ENCODE measurements at places on chromosomes 5 and 9.

DNA sequence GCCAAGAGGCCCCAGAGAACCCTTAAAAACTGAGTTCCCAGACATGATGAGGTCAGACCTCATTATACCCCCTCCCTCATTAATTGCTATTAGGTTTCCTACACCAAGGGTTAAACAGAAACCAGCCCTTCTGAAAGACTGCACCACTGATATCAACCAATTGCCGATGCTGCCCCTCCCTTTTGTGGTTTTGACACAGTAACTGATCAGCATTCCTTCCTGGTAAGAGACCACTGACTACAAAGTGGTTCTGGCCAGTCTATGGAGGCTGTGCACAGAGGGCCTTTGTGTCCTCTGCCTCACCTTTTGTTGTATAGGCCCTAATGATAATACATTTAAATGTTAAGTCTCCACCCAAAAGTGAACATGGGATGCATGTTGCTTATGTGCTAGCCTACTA is 201.5 kb downstream of the FRMD3 start:
- DNase-seq = no peak

GRCh38 chr9:90807006-90807405 is 5.4 kb downstream of the SYK start:
- DNase-seq = no peak

DNA sequence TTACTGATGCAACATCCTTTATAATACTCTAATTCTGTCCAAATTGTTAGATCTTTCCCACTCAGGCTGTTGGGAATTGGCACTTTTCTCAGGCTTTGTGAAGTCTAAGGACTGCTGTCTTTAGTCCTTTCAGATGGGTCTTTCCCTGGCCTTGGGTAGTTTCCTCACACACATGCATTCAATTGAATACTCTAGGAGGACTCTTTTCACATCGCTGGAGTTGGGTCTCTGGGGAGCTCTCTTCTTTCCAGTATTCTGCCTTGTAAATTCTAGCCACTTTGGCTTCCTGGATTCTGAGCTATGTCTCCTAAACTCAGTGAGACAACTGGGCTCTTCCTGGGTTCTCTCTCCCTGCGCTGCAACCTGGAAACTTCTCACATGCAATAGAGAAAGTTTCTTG is 215.5 kb downstream of the SNX18 start:
- DNase-seq = no peak

DNA sequence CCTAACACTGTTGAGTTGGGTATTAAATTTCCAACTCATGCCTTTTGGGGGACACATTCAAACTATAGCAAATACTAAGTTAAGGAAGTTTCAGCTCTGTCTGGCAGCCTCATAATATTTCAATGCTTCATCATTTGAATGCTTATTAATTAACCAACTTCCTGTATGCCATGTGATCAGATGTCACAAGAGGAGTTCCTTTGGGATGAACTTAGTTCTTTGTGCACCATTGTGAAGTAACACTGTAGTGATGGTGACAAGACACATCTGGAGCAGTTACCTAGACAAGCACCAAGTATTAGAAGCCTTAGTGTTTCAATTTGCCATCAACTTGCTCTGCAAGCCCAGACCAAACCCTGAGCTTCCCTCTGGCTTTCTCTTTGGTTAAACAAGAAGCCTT is 90.7 kb upstream of the IL12B start:
- no peak for DNase-seq

GRCh38 chr5:107951309-107951708 is 280.6 kb upstream of the EFNA5 start:
- no peak for DNase-seq

DNA sequence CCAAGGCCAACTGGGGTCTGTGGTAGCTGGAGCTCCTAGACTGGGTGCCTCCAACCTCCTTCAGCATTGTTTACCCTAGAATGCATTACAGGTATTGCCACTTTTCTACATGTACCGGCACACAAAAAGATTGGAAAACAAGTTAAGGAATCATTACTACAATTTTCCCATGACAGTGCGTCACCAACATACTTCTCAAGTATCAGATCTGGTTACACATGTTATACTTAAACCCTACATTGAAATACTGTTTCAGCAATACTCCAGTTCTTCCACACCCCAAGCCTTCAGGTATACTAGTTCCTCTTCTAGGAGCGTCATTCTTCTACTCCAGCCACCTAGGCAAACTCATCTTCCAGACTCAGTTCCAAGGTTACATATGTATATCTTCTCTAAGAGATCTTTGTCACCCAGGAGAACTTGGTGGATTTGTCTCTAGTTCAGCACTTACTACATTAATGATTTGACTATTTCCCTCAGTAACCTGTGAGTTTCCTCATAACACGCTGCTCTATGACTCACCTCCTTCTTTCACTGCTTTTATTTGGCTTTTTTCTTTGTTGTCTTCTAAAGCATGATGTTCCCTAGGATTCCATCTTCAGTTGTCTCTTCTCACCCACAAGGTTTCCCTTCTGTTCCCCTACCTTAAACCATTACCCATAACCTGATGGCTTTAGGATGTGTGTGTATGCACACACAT is 217.0 kb downstream of the AP3B1 start:
- no peak for DNase-seq

GRCh38 chr5:1040571-1040970 is 32.0 kb downstream of the NKD2 start:
- no peak for DNase-seq

GRCh38 chr5:15850939-15851341 is 328.7 kb downstream of the MARCHF11 start:
- DNase-seq = no peak

GRCh38 chr5:140965905-140966292 is 377 bp upstream of the PCDHAC2 start:
- no peak for DNase-seq

DNA sequence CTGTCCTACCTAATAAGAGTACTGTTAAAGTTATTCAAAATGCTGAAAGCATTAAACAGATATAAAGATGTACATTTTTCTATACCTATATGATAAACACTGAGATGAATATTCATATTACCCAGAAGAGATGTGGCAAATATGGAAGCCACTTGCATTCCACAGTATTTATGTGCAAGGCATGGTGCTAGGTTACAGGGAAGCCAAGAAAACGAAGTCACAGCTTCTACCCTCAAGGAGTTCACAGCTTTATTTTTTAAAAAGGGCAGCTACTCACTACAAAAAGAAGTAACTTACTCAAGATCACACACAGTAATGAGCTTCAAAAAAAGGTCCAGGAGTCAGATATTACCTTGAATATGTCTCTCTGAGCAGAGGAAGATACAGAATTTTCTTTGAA is 484.6 kb downstream of the ZNF608 start:
- no peak for DNase-seq

DNA sequence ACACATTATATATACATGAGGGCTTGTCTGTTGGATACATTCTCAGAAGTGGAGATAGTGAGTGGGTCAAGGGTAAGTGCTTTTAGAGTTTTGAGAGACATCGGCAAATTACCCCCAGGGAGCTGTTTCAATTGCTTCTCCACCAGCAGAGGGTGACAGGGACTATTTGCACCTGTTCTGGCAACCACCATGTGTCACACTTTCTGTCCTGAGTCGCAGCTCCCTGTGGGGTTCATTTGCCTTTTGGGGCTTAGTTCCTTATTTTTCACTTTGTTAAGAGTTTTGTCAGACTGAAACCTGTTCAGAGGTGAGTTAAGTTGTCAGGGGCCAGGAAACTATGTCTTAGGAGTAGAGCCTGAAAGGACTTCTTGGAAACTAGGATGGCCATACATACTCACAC is 20.1 kb upstream of the SLC36A1 start:
- no peak for DNase-seq

DNA sequence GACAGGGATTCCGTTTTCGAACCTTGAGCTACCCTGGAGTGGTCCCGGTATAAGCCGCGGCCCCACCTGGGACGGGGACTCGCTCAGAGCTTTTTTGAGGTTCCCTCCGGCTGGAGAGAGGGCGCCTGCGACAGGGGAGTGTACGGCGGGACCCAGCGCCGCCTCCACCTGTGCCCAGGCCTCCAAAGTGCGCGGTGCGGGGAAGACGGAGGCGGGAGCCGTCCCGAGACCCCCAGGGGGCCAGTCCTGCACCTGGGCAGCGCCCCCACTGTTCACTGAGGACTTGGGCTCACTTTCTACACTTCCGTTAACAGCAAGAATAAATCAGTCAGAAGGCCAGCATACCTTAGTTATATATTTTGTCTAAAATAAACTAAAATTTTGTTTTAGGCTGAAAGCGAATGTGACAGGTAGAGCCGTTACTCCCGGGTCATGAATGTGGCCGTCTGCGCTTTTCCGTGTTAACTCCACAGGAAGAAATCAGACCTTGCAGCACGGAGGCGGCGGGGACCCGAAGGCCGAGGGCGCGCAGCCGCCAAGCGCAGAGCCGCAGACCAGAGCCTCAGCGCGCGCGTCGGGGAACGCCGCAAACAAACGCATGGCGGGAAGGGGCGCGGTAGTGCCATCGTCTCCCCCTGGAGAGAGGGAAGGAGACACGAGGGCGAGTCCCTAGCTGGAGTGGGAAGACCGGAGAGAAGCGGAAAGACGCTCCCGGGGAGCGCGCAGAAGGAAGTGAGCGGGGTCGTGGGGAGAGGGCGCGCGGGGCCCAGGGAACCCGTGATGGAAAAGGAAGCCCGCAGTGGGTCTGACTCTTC is 14.1 kb downstream of the TRIM7 start:
- DNase-seq = no peak

- no peak for DNase-seq
Measured at GRCh38 chr5:116510517-116510916, 64.1 kb downstream of the SEMA6A start.

DNA sequence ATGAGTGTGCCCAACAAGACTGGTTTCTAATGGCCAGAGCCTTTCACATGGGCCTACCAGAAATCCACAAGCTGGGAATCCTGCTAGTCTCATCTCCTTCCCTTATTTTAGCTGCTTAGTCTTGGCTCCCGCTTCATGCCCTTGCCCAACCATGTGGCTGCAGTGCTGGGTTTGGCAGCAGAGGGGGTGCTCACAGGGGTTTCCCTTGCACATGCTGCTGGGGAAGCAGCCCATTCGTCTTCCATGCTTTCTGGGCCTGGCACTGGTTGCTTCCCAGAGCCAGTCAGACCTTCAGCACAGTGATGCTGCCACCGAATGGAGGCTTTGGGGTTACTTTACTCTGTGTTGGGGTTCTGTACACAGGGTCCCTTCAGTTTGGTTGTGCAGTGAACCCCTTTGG is 26.3 kb downstream of the SLC46A2 start:
- DNase-seq = no peak

GRCh38 chr5:153718713-153719112 is 228.2 kb downstream of the GRIA1 start:
- DNase-seq = no peak

GRCh38 chr9:33908749-33909148 is 91.8 kb downstream of the UBE2R2 start:
- no peak for DNase-seq

DNA sequence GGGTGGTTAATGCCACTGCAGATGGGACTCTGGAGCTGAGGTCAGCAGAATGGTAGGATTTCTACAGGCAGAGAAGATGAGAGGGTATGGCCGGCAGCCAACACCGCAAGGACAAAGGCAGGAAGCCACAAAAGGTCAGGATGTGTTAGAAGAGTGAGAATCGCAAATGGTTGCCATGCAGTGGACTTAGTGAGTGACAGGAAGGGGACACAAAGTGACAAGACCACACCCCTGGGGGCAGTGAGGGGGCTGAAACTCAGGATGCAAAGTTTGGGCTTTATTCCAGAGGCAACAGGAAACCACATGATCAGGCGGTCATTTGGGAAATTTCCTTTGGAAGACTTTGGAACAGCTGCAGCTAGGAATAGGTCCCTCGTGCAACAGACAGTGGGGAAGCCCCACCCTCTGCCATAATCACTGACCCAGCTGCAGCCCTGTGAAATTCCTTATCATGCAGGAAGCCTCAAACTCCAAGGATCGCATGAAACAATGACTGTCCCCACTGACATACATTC is 14.2 kb upstream of the CCDC180 start:
- no peak for DNase-seq

GRCh38 chr5:9653811-9654210 is 23.7 kb upstream of the TAS2R1 start:
- DNase-seq = no peak

GRCh38 chr9:6584881-6585597 is 60.5 kb downstream of the GLDC start:
- no peak for DNase-seq

DNA sequence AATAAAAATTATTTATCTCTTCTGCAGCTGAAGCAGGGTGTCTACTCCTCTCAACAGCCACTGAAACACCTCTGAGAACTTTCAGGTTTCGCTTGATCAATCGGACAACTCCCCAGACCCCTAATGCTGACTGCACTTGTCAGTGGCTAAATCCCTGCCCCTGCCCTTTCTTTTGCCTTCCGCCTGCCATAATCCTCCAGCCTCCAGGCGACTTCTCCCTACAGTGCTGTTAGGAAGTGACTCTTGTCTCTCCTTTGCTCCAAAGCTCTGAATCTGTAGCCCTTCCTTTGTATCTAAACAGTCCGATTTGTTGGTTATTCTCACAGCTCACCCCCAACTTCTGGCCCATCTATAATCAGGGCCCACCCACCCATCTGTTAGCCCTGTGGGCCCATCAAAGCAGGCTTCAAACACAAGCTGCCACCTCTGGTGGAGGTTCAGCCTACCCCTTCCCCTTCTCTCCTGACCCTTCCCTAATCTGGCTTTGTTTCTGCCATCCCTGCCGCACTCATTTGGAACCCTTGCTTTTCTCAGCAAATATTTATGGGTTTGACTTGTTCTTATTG is 53.7 kb upstream of the IFNK start:
- DNase-seq = no peak

DNA sequence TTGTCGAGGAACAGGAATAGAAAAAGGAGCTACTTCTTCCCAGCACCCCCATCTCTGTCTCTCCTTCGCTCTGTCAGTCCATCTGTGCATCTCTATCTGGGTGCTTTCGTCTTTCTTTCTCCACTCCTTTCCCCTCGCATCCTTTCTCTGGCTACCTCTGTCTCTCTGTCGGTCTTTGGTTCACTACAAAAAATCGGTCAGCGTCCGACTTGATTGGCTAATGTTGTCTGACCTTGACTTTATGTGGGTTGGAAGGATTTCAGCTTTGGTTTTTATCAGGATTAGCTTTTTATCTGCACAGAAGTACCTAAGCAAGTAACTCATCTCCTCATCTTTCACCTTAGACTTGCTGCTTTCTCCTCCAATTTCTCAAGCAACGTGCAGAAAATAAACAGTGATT is 575.2 kb upstream of the ZNF462 start:
- no peak for DNase-seq

Data from right atrium auricular region (tissue), 2 donors.